Osteoblast (primary cell): ENCODE measurements at places on chromosomes 5 and 9. TPM values are rescaled to one million over a fixed set of nuclear protein-coding genes. Genes with fewer than 3 reads are reported as not detected.
A peak's percentile ranks its signal among the peaks of the same experiment; 100 is the strongest.

DNA sequence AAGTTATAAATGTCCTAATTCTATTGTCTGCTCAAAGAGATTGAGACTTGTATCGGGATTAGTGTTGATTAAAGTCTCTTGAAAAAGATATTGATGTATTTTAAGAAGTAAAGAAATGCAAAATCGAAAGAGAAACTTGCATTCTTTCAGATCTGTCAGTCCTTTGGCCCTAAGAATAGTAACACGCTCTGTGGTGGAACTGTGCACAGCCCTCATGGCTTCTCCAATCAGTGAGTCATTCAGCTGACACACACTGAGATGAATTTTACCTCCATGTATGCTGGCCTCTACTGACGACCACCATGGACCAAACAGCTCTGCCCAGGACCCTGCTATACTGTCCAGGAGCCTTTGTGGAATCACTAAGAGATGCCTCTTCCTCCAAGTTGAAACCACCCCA, 232.4 kb downstream of the ESM1 start:
- H3K27ac ChIP-seq: peak overlapping the region; percentile 48
- H3K4me1 ChIP-seq: peaks cover 21% of the 10 kb centered on the region

The SLC22A4 gene
- total RNA-seq: 2.9 and 3.8 TPM in 2 replicates

DNA sequence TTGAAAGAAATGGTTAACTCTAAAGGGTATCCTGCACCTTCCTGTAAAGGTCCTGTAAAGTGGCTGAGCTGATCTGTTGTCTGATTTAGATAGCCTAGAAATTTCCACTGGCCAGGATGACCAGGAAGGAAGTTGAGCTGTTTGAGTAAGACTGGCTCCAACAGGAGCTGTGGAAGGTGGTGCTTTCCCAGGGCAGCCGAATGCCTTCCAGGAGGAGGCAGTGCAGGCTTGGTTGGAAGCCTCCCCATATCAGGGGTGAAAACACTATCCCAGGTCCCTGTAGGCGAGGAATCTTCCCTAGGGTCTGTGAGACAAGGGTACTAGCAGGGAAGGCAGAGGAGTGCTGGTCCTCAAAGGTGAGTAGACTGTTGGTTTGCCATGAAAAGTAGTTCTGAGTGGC, 98.4 kb downstream of the LIX1 start:
- no peak overlapping the region for H3K27ac ChIP-seq
- H3K27me3 ChIP-seq: peaks cover 8% of the 10 kb centered on the region
- peak; percentile 15 for DNase-seq
- no peak overlapping the region for H3K4me3 ChIP-seq

DNA sequence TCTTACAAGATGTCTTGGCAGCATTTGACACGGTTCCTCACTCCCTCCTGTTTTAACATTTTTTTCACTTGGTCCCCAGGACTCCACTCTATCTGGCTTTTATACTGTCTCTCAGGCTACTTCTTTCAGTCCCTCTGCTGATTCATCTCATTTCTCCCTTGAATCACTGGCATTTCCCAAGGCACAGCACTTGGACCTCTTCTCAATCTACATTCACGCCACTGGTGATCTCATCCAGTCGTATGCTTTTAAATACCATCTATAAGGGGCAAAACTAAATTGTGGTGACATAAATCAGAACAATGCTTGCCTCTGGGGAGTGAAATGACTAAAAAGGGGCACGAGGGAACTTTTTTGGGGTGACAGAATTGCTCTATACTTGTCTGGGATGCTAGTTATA, 47.1 kb downstream of the MAPKAP1 start:
- H3K27me3 ChIP-seq: no peaks in the 10 kb centered on the region
- peak; percentile 87 for DNase-seq
- H3K4me3 ChIP-seq: no peak overlapping the region
- H3K27ac ChIP-seq: peak overlapping the region; percentile 84
- no peaks in the 10 kb centered on the region for H3K36me3 ChIP-seq
- peaks cover 40% of the 10 kb centered on the region for H3K4me1 ChIP-seq

DNA sequence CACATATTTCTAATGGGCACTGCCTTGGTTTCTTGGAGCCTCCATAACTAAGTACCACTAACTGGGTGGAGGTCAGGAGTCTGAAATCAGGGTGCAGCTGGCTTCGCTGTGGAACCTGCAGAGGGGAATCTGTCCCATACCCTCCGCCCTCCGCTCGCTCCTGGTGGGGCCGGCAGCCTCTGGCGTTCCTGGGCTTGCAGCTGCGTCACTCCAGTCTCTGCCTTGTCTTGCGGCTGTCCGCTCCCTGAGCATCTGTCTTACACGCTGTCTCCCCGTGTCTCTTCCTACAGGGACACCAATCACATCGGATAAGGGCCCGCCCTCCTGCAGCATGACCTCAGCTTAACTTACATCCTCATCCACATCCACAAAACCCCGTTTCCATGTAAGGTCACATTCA, 45.4 kb downstream of the NTNG2 start:
- no peaks in the 10 kb centered on the region for H3K4me1 ChIP-seq
- DNase-seq: peak; percentile 2
- H3K27ac ChIP-seq: no peak overlapping the region
